ENCODE measurements at places on chromosomes 2 and 18.

- no peak for DNase-seq
Observed at GRCh38 chr2:128395196-128395595, 76.5 kb upstream of the HS6ST1 start.

DNA sequence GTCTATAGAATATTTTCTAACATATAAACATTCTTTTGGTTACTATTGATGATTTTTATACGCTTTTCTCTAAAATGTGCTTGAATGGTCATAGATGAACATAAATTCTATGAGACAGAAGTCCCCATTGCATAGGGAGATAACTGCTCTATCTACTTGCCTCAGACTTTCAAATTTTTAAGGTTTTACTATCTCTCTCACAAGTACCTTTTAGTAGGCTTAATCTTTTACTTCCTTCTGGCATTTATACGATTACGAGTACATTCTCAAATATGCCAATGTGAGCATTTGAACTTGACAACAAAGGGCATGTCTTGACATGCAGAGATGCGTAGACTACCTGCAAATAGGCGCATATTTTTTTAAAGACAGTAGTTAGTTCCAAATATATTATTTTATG is 935.9 kb upstream of the LRATD1 start:
- no peak for DNase-seq

- DNase-seq = no peak
Observed at GRCh38 chr2:45860136-45861121, 209.0 kb downstream of the PRKCE start.

- no peak for DNase-seq
Observed at GRCh38 chr18:8504880-8505435, 104.3 kb upstream of the RAB12 start.

GRCh38 chr2:146128216-146128615 is 1608.3 kb upstream of the ZEB2 start:
- DNase-seq = no peak

- DNase-seq = no peak
Observed at GRCh38 chr2:96984300-96984699, 2.1 kb downstream of the FAM178B start.

GRCh38 chr18:12306752-12307700 is 1.0 kb upstream of the TUBB6 start:
- no peak for DNase-seq

DNA sequence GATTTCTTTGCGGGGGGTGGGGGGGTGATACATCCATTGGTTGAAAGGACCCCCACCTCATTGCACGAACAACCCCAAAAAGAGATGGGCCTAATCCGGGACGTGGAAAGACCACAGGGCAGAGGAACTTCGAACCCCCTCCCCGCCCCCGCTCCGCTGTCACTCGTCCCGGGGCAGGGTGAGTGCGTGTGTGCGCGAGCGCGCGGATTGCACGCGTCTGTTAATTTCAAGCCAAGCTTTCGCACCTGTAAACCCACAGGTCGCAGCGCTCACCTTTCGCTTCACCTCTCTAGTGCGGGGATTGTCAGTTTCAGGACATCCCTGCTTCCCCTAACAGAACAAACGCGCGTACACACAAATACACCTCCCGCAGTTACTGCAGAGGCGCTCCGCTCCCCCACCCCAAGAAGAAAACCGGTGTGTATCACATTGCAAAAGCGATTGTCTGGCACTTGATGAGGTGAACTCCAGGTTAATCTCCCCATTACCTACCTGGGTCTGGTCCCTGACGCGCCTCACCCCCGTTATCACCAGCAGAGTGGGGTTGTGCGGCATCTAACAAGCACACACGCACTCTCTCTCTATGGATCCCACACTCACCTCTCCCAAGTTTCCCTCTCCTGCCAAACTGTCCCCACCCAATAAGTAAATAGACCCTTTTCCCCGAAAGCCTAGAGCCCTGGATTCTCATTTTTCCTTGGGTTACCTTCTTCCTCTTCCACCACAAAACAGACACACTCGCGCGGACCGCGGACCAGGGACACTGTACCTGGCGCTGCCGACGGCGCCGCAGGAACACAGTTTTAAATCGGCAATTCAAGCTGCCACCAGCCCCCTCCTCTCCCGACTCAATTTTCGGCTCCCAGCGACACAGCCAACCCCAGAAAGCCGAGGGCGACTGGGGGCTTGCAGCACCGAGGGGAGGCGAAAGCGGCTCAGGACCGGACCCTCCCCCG is 1.0 kb downstream of the CYP26B1 start:
- no peak for DNase-seq

- DNase-seq = no peak
Observed at GRCh38 chr2:57881998-57882888, 164.4 kb upstream of the VRK2 start.

DNA sequence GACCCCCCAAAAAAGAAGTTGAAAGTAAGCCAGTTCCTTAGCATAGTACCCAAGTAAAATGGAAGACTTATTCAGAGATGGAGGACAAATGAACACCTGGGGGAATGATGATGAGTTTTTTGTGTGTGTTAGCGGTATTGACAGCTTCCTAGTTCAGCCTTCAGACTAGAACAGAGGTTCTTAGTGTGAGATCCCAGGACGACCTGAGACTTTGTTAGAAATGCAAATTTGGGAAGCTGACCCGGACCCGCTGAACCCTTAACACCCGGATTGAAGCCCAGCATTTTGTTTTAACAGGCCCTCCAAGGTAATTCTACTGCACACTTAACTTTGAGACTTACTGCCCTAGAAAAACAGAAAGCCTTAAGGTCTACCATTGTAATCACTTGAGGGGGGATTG is 20.3 kb downstream of the SPOPL start:
- no peak for DNase-seq

DNA sequence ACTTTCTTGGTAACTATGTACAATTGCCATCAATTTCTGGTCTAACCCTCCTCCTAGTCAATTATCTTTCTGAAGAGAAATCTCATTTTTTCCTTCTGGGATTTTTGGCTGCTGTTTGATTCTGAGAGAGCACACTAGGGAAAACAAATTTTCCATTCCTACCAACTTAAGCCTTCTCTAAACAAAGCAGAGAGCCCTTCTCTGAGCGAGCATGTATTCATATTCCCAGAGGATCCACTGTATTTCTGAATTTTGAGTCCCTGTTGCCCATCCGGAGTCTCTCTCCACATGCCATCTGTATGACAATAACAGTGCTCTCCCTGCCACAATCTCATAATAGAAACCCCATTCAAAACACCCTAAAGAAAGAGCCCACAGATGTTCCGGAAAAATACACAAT is 78.5 kb downstream of the MAIP1 start:
- no peak for DNase-seq

DNA sequence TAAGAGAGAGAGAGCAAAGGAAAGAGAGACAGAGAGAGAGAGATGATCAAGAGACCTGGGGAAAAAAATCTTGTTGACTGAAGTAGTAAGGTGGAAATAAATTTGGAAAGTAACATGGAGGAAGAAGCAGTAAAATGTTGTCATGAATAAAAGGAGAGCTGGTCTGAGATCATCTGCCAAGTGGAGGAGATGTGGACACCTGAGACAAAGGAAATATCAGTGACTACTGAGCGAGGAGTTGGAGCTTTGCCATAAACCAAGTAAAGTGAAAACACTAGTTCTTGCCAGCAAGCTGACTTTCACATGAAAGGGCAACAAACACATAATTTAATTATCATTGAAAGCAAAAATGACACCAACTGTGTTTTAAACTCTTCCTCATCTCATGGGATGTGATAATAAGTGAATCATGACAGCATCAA is 49.0 kb upstream of the DSG1 start:
- no peak for DNase-seq

DNA sequence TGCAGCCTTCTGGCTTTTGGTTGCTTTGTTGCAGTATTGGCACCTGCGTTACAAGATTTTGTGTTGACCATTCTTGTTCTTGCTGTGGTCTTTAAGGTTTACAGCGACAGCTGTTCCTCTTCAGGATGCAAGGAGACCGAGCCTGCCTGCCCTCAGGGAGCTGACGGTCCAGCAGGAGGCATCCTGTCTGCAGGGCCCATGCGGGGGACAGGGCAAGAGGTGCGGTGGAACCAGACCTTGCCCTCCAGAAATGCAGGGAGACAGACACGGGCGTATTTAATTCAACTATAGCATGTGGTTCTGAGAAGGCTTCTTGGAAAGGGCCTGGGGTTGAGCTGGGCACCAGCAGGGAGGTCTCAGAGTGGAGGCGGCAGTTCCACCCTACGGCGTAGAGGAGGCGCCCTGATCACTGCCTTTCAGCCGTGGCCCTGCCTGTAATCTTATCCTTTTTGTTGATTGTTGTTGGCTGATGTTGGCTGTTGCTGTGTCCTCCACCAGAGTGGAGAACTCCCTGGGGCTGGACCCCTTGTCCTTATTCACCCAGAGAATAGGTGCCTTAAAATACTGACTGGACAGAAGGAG is 71.7 kb downstream of the HPCAL1 start:
- no peak for DNase-seq

GRCh38 chr18:63302220-63302619 is 17.3 kb downstream of the BCL2 start:
- no peak for DNase-seq

GRCh38 chr18:7224198-7224597 is 6.7 kb upstream of the LRRC30 start:
- DNase-seq = no peak

DNA sequence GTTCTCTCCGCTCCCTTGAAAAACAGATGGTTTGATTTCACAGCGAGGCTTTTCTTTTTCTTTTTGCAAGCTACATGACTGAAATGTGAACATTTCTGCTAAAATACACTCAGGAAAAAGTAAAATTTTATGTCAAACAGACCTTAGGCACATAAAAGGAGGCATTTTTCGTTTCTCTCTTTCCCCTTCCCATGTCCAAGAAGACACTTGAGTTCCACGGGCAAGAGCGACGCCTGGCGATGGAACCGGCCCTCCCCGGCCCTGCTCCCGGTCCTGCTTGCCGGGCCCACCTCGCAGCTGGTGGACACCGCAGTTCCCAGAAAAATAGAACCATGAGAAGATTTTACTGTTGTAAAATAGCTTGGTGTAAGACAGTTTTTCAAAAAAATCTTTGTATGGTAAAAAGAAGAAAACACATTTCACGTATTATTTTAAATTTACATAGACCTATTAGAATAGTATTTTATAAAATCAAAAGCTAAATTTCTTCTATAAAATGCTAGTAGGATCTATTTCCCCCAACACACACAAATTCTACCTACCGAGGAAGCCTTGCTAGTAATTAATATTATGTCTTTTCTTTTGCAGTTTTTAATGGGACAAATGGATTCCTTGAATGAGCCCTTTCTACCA is 2.3 kb upstream of the ALKAL2 start:
- DNase-seq = no peak

- DNase-seq = no peak
Observed at GRCh38 chr2:205495819-205496218, 186.5 kb upstream of the NRP2 start.
